ENCODE measurements at places on chromosomes 5 and 9.

- DNase-seq, result no peak
Observed at GRCh38 chr9:88567870-88568269, 32.9 kb downstream of the NXNL2 start.

DNA sequence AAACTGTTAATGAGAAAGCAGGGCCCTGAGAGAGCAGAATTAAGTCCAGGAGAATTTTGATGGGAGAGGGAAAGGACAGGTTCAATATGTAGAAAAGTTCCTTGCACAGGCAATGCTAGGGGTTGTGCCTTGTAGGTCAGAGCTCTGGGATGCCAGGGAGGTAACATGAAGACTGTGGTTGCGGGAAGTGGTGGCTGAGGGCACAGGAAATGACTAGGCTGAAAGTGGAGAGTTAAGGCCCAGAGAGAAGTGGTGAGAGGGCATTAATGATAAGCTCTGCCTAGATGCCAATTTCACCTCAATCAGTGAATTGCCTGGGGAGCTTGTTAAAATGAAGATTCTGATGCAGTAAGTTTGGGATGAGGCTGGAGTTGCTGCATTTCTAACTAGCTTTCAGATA, 31.5 kb upstream of the PPP3R2 start:
- peak; percentile 39 for DNase-seq

DNA sequence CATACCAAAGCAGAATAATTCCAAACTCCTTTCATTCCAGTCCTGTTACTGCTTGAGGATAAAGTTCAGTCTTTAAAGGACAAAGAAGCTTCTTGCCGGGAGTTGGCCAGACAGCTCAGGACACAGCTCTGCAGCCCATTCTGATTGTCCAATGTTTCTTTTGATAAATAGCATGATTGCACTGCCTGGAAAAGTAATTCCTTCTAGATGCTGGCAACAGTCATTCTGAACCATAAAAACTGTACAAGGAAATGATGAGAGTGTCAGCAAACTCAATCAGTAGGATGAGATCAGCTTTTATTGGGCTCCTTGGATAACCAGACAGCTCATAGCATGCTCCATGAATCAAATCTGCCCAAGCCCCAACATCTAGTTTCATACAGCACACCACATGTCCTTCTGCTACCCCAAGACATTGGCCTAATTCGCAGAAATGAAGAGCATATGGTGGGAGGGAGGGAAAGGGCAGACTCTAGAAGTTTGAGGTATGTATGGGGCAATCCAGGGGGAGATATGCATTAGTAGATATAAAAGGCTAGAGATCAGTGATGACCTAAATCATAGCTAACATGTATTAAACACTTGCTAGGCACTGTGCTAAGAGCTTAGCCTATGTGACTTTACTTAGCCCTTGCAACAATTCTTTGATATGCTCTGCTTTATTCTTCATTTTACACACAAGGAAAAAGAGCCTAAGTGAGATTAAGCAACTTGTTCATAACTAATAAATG, 219.9 kb upstream of the NREP start:
- DNase-seq, result no peak

GRCh38 chr5:133227082-133227481, 175.3 kb downstream of the HSPA4 start:
- DNase-seq, result no peak

GRCh38 chr5:178288401-178289368, 56.1 kb upstream of the PHYKPL start:
- no peak for DNase-seq

- DNase-seq, result no peak
Observed at GRCh38 chr9:129145841-129146292, 32.2 kb downstream of the IER5L start.

DNA sequence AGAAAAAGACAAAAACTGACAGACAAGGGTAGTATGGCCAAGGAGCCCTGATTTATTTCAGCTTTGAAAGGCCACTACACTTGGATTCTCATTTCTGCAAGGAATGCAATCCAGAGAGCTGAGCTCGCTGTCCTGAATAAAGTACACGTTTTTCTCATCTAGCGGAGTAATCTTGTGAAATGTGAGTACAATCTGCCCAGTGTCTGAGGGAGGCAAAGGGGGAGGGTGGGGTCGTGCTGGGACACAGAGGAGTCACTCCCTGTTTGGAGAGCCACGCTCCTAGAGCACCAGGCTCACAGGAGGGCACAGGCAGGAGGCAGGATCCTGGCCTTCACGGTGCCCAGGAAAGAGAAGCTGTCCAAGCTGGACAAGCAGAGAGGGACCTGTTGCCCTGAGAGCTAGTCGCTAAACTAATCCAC, 51.0 kb upstream of the IFNK start:
- no peak for DNase-seq

DNA sequence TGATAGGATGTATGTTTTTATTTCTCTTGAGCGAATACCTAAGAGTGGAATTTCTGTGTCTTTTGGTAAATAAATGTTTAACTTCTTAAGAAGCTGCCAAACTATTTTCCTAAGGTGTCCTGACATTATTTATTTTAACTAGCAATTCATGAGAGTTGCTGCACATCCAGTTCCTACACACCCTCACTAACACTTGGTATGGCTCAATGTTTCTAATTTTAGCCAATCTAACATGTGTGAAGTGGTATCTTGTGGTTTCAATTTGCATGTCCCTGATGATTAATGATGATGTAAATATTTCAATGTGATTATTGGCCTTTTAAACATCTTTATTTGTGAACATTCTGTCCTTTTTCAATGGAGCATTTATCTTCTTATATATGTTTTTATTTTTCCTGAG, 2095.5 kb upstream of the C9orf72 start:
- DNase-seq, result no peak

- DNase-seq, result no peak
Observed at GRCh38 chr5:141941779-141942178, 16.2 kb downstream of the PCDH12 start.

DNA sequence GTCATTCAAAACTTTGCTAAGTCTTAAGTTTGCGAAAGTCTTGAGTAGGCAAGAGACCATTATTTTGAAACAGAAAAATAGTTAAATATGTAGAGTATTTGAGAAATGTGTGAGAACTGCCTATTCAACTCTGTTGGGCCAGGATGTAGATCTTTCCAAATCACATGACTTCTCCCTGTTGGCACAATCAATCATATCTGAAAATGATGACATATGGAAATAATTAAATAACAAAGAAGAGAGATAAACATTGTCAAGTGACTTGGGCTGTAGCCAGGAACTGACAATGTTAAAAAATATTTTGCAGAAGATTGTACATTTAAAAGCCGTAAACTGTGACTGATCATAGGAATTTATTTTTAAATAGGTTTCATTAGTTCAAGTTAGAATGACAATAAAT, 104.6 kb upstream of the IL6ST start:
- no peak for DNase-seq

- DNase-seq, result no peak
Observed at GRCh38 chr9:126939821-126940221, 25.2 kb downstream of the RALGPS1 start.

- DNase-seq, result no peak
Observed at GRCh38 chr5:124675931-124676846, 70.2 kb downstream of the ZNF608 start.

DNA sequence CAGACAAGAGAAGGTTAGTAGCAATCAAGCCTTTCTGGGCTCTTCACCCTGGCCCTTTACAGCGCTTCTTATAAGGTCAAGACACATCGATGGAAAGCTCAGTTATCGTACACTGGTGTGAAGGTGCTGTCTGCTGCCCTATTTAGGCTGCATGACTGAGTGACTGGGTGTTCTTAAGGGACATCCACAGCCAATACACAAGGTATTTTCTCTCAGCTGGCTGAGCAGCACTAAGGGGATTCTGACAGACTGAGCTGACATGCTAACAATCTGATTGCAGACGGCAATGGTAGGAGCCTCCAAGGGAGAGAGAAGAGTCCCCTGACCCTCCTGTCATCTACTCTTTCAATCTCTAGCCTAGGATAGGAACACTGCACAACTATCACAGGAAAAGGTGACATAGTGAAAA, 577.9 kb downstream of the ISL1 start:
- DNase-seq, result no peak

DNA sequence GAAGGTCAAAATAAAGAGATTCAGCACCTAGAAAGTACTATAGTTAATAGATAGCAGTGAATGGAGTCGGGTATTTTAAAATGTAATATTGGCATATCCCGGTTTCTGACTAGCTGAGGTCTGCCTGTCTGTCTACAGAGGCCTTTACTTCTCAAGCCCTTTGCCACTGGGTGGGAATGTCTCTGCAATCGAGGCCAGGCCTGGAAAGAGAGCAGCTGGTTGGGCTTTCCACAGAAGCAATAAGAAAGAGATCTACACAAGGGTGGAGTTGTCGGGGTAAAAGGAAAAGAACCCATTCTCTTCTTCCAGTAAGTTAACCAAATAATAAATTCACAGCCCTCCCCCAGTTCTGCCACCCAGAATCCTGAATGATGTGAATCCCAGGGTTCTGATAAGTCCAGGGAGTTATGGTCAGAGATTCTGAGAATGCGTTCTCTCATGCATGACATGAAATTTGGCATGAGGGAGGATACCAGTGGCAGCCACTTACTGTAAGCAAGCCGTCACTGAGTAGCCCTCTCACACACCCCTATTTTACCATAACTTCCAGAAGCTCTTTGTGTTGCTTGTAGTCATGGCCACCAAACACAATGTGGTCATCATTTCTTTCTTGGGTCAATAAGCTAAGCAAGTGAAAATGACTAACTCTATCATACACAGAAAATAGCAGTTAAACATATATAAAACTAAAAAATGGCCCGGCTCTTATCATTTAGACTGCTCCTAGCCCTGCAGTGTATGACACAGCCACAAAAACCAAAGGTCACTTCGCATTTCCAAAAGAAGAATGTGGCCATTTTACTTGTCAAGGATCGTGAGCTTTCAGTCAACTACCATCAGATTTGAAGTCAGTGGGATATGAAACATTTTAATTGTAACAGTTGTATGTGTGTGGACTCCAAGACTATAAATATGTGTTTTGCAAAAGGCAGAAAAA, 185.0 kb downstream of the GLIS3 start:
- no peak for DNase-seq

DNA sequence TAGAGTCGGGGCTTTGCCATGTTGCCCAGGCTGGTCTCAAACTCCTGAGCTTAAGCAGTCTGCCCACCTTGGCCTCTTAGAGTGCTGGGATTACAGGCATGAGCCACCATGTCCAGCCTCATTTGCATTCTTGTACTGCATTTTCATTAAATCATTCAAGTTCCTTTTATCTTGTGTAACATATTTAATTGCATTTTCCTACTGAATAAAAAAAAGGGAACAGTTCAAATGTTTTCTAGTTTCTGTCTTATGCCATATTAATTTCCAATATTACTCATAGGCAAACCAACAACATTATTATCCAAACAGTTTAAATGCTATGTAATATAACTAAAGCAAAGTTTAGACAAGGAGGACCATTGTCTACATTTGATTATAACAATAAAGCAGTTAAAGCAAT, 6.1 kb downstream of the SLC31A1 start:
- no peak for DNase-seq

DNA sequence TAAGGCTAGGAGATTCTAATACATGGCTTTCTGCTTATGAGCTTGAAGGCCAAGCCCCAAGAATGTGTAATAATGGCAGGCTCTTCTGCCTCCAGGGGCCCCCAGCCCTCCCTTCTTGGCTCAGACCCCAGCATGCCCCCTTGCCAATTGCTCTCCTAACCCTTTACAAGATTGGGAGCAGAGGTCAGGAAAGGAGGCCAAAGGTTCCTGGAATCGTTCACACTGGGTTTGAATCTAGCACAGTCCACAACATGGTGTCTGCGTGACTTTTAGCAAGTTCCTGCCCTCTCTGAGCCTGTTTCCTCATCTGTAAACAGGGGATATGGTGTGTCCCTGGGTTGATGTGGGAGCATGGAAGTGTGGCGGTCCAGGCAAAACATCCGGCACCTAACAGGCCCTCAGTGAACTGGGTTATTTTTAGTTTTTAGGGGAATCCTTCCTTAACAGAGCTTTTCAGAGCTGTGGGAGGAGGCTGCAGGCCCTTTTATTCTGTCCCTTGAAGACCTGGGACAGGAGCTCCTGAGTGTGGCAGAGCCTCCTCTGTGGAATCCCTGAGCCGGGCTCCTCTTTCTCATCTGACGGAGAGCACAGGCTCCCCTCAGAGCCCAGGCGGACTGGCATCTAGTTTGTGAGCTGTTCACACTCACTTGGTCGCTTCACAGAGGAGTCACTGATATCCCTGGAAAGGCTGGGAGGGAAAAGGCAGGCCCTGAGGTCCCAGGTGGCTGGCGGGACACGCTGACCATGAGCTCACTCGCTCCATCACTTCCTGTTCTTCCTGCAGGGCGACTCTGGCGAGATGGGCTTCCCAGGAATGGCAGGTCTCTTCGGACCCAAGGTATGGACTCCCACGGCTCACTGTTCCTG, 23.4 kb upstream of the ORM1 start:
- no peak for DNase-seq

GRCh38 chr9:6575324-6576034, 70.0 kb downstream of the GLDC start:
- DNase-seq, result no peak

- DNase-seq, result no peak
Observed at GRCh38 chr9:96508227-96508940, 58.4 kb downstream of the HABP4 start.

DNA sequence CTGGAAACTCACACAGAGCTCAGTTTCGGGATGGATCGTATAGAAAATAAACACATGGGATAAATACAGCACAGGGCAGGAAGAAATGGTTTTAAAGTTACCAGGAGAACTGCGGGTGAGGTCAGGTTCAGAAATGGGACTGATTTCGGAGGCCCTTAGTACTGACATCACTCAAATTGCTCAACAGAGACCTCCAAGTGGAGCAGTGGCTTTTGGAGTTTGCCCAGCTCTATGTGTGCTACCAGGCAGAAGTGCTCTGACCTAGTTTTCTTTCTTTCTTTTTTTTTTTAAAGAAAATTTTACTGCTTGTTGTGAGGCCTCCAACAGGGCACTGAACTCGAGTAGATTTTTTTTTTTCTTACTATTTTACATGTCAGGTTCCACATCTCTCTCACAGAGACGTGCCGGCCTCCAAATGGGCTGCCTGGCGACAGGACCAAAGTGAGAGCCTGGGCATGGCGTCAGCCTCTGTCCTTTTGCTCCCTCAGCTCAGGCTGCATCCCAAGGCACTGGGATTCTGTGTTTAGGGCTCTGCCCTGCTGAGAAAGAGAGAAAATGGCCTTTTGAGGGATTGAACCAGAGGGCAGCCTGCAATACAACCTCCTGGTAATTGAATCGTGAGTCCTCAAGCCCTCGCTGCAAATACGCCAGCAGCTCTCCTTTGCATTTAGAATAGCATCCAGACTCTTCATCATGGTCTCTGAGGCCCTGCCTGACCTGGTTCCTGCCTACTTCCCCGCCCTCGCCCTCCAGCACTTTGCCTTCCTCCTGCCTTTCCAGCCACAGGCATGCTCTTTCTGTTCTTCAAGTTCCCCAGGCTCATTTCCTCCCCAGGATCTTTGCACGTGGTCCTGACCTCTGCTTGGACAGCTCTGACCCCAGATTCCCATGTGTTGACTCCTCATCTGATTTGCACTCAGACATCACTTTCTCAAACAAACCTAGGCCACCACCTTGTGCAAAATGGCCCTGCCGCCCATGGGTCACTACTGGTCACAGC, 173.5 kb downstream of the FGF1 start:
- no peak for DNase-seq

- no peak for DNase-seq
Observed at GRCh38 chr9:8643896-8644295, 844.3 kb upstream of the DMAC1 start.

All from GF-D8 (cell line).